ENCODE measurements at places on chromosomes 11 and 22.
A peak's percentile ranks its signal among the peaks of the same experiment; 100 is the strongest.

GRCh38 chr11:76501526-76502202, 56.8 kb downstream of the EMSY start:
- DNase-seq, result no peak

DNA sequence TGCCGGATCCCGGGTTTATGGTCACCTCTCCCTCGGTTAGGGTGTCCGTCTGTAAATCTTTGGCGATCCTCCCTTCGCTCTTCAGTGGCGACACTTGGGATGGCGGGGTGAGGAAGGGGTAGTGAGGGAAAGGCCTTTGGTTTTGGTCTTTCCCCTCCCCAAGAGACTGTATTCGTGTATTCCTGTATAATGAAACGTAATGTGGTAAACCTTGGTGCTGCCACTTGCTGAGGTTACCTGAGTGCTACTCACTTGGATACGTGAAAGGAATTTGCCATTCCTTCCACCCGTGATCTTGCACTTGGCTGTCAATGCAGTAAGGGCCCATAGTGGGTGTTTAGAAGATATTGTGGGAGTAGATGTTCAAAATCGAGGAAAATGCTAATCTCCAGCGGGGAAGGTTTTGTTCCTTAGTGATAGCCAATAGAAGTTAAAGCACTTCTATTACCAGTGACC, 578 bp upstream of the NUP160 start:
- no peak for DNase-seq

DNA sequence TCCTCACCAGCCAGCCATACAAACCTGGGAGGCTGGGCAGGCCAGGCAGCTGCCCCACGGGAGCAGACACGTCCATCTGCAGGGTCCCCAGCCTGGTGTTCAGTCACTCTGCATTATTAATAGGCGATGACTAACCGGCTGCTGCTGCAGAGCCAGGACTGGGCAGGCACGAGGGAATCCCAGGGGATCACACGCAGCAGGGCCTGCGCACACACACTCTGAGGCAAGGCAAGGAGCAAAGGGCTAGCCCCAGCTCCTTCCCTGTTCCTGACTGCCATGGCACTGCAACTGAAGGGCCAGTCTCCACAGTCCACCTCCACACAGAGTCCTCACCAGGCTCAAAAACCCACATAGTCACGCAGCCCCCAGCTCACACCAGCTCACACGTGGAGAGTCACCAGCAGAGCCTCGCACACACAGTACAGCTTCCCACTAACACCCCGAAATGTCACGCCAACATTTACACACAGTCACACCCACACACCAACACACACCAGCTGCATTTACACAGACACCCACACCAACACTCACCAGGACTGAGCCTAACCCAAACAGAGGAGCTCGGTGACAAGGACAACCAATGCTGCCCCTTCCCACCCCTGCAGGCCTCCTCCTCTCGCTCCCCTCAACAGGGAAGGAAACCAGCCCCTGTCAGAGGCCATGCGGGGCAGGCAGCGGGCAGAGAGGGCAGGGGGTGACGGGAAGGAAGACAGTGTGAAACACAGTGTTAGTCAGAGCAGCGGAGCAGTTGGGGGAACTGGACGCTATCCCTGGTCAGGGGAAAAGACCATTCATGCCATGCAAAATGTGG, 47.3 kb downstream of the NRXN2 start:
- DNase-seq, result peak; percentile 47

GRCh38 chr22:40006641-40007040, 11.9 kb downstream of the FAM83F start:
- DNase-seq, result no peak

DNA sequence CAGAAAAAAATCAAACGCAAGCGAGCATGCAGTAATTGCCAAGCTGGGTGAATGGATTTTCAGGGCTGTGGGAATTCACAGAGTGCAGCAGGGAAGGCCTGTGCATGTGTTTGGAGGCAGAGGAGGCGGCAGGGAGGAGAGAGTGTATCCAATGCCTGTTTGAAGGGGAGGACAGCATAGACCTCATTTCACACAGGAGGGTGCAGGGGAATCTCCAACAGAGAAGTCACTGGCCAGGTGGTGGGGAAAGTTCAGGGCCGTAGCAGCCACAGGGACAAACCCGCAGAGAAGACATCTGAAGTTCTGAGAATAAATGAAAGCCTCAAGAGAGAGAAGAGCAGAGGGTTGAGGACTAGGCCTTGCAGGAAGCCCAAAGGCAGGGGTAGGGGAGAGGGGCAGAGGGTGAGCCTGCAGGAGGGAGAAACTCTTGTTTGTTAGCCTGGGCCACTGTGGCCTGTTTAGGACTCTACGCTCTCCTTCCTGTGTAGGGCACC, 19.2 kb upstream of the KDM2A start:
- DNase-seq, result no peak

DNA sequence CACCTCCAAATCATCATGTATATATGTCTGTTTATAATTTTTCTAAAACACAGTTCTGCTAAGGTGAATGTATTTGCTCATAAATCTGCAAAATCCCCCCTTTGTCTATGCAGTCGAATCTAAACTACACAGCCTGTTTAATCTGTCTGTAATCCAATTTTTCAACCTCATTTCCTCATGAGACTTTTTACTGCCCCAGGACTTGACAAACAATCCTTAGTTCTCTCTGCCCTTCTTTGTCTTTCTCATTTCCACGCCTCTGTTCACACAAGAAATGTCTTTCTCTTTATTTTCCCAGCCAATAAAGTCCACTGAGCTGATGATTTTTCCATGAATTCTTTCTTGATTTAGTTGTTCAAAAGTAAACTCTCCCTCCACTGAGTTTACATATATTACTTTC, 1154.3 kb downstream of the FAM181B start:
- no peak for DNase-seq

DNA sequence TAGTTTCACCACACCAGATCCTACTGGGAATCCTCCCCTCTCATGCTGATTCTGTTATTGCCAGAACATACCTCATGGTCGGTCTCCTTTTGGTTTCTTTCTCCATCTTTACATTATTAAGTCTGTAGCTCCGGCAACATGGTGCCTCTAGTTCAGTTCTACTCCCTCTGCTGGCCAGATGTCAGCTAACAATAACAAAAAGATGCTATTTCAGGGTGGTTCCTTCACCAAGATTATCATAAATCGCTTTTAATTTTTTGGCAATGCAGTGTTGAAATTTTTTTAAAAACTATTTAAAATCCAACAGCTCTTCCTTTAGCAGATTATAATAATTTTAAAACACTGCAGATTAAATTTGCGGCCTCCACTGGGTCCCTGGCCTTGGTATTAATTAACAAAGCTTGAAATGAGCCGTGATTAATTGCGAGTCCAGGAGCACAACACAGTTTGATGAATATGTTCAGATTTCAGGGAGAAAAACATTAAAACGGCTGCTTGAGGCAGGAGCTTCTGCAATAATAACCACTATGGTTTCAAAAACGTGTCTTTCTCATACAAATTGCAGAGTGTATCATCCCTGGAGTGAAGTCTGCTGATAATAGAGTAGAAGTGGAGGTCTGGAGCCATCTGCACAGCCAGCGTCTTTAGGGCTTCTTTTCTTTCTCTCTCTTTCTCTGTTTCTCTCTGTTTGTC, 492.9 kb upstream of the KIRREL3 start:
- DNase-seq, result no peak

DNA sequence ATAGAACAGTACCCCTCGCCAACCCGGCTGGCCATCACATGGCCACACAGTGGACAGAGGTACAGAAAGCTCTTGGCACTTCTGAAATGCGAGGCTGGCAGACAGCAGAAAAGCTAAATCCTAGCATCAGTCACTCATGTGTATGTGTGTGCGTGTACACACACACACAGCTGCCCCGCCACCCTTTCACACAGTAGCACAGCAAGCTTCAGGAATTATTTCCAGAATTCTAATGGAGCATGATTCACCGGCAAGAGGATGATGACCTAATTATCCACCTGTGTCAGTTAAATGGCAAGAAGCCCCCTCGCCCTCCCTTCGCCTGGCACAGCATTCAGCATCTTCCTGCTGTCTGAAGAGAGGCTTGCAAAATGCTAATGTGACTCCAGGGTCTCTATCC, 336.0 kb downstream of the SHANK2 start:
- no peak for DNase-seq

GRCh38 chr11:2300936-2301630, 635 bp downstream of the C11orf21 start:
- DNase-seq, result no peak

DNA sequence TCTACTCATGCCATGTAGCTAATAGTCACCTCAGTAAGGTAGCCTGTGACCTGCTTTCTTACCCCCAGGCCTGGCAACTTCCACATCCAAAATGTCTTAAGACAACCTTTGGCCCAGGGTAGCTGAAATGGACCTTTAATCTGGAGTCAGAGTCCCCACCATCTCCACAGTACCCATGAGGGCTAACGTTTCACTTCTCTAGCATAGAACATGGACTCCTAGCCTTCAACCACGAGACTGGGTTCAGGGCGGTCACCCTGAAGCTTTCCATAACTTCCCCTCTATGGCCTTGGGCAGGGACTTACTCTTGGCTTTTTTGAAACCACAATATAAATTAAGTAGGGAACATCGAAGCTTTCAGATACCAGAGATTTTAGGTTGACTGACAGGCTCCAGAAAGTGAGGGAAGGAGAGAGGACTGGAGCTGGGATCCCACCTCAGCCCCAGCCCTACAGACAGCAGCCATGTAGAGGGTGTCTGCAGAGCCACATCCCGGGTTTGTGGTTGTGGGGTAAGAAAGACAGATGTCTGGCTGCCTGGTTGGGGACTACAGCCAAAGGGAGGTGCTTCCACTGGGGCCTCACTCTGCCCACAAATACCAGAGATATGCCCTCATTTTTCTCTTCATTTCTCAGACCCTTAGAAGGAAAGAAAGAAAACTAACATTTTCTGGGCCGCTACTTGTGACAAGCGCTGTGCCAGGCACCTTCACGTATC, 2.6 kb downstream of the TBC1D10A start:
- no peak for DNase-seq

DNA sequence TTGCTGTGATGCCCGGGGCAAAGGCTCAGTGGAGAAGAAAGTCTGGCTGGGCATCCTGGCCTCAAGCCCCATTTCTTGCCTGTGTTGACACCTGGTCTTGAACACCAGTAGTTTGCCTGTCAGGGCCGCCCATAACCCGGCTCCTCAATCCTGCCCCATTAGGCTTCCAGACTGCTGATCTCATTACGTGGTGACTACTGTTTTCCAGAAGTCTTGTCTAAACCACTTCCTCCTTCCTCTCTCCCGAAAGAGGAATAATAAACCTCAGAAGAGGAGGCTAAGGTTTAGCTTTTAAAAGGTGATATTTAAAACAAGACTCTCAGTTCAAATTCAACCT, 97.7 kb downstream of the CD44 start:
- no peak for DNase-seq

- DNase-seq, result no peak
These were observed 22.1 kb upstream of the BDNF start for GRCh38 chr11:27722117-27722952.

GRCh38 chr11:62786318-62787004, 741 bp upstream of the TMEM179B start:
- DNase-seq, result no peak

GRCh38 chr11:33667819-33668467, 32.7 kb downstream of the C11orf91 start:
- no peak for DNase-seq

DNA sequence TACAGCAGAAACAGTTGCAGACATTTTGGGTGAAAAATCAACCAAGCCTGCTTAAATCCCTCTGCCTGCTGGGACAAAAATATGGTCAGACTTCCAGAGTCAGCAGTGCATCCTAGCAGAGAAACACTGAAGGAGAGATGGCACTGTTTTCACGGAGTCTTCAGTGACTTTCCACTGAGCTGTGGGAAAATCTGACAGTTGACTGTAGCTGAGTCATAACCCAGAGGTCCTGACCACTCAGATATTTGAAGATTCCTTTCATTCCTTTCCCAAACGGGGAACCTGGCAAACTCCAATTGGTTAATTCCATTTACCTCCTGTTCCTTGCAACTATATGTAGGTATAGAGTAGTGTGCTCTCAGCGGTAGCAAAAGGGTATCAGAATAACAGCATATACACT, 20.9 kb upstream of the UPB1 start:
- peak; percentile 78 for DNase-seq

DNA sequence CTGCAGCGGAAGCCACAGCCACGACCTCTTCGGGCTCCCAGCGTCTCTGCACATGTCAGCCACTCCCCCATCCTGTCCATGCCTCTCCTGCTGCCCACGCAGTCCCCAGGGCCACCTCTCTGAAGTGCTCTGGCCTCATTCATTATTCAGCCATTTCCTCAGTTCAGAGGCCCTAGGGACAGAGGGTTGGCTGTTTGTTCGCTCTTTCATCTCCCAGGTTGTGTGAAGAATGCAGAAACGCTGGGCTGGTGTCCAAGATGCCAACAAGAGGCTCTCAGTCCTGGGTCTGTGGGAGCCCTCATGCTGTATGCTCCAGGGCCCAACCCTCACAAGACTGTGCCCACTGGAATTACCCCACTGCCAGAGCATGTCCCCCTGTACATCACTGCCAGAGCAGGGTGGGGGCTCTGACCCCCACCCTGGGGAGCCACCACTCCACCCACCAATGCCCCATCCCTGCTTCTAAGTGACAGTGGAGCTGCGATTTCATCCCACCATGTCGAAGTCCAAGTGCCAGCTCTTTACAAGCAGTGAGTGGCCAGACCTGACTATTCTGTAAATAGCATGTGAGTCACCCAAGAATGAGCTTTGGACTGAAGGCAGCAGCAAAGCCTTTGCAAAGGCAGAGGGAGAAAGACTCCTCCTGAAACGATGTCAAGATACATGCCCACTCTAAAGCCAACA, 209.6 kb downstream of the BUD13 start:
- no peak for DNase-seq

- DNase-seq, result no peak
These were observed 163.6 kb downstream of the GRIK4 start for GRCh38 chr11:120675171-120675570.

DNA sequence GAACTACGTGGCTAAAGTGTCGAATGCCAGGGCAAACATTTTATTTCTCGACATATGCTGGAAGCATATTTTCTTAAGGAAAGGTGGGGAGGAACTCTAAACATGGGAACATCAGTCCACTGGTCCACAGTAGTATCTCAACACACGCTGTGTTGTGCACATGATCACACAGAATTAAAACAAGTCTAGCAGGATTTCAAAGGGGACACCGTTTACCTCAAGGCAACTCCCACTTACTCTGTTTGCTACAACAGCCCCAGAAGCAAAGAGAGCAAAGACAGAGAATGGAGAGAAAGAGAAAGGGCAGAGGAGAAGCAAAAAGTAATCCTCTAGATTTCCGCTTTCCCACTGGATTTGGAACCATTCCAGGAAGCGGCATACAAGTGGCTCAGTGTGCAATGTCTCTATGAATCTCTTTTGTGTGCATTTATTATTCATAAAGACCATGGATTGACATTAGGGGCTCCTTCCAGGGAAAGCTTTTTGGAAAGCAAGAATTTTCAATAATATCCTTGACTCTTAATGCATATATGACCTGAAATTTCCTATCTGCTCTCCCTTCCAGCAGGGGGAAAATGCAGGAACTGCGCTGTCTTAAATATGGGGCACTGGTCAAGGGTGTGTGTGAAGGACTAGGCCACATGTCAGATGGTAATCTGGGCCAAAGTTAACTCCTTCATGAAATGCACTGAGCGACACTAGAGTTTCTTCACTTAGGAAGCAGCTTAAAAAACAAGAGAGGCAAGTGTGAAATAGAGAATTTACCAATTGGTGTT, 34.8 kb upstream of the CCDC34 start:
- no peak for DNase-seq

All from AG04449 (cell line).